ENCODE measurements at places on chromosomes 3 and 15. TPM values are rescaled to one million over a fixed set of nuclear protein-coding genes. Genes with fewer than 3 reads are reported as not detected.

KLHL40 gene
- total RNA-seq, result not detected

GRCh38 chr15:26453914-26454313 is 319.0 kb downstream of the GABRB3 start:
- DNase-seq, result no peak

DNA sequence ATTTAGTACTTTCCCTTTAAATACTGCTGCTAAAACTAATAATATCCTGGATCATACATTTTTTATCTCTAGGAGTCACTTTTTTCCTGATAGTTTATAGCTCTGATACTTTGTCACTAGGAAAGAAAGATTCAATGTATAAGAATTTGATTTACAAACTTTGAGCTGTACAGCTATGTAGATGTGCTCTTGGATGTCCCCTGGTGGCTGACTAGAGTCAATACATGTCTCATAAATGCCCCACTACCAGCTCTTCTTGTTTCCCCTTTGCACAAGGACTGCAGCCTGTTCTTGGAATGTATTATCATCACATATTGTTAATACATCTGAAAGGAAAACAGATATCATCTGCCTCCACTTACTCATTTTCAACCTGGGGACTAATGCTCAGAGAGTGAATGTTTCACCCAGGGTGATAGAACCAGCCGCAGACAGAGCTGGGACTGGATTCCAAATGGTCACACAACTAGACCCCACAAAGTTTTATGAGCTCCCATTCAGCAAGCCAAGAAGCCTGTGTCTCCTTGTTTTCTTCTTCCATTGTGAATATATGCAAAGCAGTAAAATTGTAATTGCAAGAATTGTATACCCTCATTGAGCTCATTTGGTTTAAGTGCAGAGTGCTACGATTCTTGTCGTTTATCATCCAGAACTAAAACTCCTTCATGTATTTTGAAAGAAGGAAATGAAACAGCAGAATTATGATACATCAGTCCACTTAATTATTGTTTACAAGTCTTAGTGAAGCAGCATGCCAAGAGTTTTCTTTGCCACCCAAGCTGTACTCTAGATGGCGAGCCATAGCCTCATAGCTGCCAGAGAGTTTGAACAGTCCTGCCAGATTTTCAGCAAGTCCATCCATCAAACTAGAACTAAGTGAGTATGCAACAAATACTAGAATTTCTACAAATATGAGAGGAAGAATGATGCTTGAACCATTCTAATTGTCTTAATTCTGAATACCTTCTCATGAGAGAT is 261.6 kb upstream of the LMCD1 start:
- no peak for DNase-seq

PRR20G gene
- total RNA-seq, result not detected

SMCO1 gene
- not detected for total RNA-seq

GRCh38 chr3:131283862-131284261 is 97.7 kb upstream of the NUDT16 start:
- DNase-seq, result no peak

- DNase-seq, result no peak
Measured at GRCh38 chr3:67389176-67389575, 265.2 kb downstream of the SUCLG2 start.

GRCh38 chr3:41362638-41363559 is 163.6 kb downstream of the CTNNB1 start:
- no peak for DNase-seq
